ENCODE measurements at places on chromosomes 4 and X.
A peak's percentile ranks its signal among the peaks of the same experiment; 100 is the strongest.

- DNase-seq: peak; percentile 21
Observed at GRCh38 chr4:139619644-139620043, 46.0 kb upstream of the MGST2 start.

DNA sequence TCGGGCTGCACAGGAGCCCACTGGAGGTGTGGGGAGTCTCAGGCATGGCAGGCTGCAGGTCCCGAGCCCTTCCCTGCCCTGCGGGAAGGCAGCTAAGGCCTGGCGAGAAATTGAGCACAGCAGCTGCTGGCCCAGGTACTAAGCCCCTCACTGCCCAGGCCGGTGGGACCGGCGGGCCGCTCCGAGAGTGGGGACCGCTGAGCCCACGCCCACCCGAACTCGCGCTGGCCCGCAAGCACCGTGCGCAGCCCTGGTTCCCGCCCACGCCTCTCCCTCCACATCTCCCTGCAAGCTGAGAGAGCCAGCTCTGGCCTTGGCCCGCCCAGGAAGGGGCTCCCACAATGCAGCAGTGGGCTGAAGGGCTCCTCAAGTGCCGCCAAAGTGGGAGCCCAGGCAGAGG, 82.0 kb upstream of the NEIL3 start:
- DNase-seq: no peak

GRCh38 chrX:53004038-53004437, 44.6 kb upstream of the GPR173 start:
- no peak for DNase-seq

- no peak for DNase-seq
Observed at GRCh38 chrX:131271274-131271673, 17.8 kb downstream of the IGSF1 start.

- no peak for DNase-seq
Observed at GRCh38 chr4:110075083-110075738, 123.2 kb downstream of the ELOVL6 start.

- no peak for DNase-seq
Observed at GRCh38 chr4:5079581-5079980, 28.3 kb downstream of the STK32B start.

- no peak for DNase-seq
Observed at GRCh38 chr4:159823743-159824142, 720.9 kb downstream of the RAPGEF2 start.

DNA sequence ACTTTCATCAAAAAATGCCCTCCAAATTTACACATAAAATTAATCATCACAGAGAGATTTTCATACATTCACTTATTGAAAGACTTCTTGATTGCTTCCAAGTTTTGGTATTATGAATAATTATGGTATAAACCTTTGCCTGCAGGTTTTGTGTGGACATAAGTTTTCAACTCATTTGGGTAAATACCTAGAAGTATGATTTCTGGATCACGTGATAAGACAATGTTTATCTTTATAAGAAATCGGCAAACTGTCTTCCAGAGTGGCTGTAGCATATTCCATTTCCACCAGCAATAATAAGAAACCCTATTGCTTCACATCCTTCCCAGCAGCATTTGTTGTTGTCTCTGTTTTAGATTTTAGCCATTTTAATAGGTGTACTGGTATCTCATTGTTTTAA, 1507.0 kb upstream of the IGFBP7 start:
- no peak for DNase-seq

DNA sequence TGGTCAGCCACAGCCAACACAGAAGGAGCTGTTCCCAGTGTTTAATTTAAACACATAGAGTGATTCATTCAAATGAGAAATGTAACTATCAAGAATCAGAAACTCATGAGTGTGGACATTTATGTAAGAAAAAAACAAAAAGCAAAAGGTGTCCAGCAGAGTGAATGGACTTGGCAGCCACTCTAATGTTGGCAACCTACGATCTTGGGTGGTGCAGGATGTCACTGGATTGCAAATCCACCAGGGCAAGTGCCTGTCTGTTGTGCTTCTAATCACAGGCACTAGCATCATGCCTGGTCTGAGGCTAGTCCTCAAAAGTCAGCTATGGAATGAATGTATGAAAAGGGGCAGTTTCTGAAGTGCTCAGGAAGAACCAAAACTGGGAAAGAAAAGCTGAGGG, 277.7 kb upstream of the CLNK start:
- no peak for DNase-seq

DNA sequence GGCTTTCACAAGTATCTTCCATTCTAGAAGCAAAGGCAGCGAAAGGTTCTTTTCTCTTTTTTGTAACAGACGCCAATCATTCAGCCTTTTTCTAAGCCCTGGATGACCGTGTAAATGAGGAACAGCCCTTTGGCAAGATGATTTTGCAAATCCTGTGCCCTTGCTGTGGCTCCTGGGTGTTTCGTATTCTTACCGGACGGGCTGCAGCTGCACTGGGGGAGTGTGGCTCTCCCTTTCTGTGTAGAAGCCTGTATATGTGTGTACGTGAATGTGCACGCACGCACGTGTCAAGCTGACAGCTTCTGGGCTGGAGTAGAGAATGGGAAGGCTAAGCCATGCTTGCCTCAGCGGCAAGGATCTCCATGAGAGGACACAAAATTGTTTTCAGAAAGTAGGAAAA, 8.2 kb downstream of the GRPEL1 start:
- DNase-seq: no peak

GRCh38 chrX:113747274-113747973, 836.5 kb upstream of the HTR2C start:
- no peak for DNase-seq

- DNase-seq: no peak
Observed at GRCh38 chr4:140000232-140000631, 153.8 kb downstream of the MAML3 start.

DNA sequence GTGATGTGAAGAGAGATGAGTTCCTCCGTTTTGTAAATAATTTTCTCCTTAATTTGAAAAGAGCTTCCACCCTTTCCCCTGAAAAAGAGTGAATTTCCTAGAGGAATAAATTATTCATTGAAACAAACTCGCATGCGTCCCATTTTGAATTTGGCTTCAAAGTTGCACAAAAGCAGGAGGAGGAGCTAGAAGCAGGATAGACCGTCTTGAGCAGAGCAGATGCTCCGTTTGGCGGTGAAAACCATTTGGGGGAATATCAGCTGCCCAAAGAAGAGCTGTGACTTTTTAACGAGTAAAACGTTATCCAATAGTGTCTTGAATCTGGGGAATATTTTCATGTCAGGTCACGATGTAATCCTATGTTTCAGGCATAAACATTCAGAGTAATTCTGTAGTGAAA, 42.0 kb downstream of the FAM149A start:
- no peak for DNase-seq

GRCh38 chrX:270848-271367, 10.3 kb upstream of the PLCXD1 start:
- no peak for DNase-seq

- no peak for DNase-seq
Observed at GRCh38 chrX:120456973-120457372, 12.1 kb downstream of the LAMP2 start.

DNA sequence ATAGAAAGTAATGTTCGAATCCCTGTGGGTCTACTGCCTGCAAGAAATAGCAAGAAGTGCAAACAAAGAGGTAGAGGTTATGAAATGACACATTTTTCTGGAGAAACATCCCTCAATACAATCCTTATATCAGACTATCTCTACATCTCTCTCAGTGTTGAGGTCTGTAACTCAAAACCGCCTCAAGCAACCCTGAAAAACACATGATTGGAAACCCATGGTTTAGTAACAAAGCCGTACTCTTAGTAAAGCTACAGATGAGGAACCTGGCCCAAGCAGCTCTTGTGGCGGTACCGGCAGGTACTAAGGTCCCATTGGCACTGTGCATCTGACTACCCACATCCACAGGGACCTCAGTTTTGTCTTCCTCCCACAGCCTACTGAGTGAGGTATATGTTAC, 53.9 kb downstream of the IRF2 start:
- DNase-seq: peak; percentile 44

GRCh38 chr4:156781852-156782251, 189.7 kb downstream of the PDGFC start:
- no peak for DNase-seq

DNA sequence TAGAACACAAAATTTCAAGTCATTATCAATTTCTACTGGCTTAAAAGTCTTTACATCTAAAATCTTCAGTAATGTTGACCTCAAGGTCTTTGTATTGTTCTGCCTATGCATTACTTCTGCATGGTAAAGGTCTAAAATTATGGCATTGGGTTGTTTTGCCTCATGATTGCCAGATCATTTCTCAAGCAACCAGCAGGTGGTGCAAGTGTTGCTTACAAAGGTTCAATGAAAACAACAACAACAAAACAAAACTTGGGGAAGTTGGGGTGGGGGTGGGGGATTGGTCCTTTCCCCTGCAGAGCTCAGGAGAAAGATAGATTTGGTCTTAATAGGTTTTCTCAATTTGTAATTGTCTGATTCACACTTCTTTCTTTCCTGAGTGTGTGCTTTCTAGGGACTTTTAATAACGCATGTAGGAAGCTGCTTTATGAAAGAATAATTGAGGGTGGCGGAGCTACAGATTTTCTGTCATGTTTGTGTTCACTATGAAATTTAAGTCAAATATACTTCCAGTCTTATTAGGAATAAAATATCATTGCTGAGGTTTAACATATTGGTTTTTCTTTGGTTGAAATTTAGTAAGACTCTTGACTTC, 145.1 kb downstream of the COL4A5 start:
- peak; percentile 2 for DNase-seq

DNA sequence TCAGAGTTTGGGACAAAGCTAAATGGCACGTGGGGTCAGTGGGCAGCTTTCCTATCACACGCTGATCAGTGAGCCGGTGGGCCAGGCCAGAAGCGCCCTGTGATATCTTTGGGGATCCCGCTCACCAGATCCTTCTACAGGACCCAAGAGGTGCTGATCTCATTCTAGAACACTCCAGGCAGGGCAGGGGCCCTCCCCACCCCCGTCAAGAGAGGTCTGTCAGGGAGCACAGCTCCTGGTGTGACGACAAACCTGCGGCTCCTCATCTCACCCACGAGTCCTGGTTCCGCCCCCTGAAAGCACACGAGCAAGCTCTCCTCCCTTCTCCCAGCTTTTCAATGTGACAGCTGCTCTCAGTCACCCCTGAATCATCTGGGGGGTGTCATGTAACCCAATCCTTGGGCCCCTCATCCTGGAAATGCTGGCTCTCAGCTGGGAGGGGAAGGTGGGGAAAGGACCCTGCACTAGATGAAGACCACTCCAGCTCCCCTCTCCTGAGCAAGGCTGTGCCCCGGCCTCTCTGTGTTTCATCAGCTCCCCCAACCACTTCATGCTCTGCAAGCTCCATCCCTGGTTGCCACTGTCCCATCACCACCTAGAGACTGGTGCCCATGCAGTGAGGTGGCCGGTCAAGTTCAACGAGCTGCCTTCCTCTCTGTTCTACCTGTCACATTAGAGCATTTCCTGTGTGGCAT, 4.6 kb downstream of the HCFC1 start:
- peak; percentile 83 for DNase-seq

- no peak for DNase-seq
Observed at GRCh38 chrX:135463937-135464336, 42.2 kb downstream of the SMIM10L2A start.

- DNase-seq: no peak
Observed at GRCh38 chr4:187128222-187128621, 404.6 kb upstream of the FAT1 start.

DNA sequence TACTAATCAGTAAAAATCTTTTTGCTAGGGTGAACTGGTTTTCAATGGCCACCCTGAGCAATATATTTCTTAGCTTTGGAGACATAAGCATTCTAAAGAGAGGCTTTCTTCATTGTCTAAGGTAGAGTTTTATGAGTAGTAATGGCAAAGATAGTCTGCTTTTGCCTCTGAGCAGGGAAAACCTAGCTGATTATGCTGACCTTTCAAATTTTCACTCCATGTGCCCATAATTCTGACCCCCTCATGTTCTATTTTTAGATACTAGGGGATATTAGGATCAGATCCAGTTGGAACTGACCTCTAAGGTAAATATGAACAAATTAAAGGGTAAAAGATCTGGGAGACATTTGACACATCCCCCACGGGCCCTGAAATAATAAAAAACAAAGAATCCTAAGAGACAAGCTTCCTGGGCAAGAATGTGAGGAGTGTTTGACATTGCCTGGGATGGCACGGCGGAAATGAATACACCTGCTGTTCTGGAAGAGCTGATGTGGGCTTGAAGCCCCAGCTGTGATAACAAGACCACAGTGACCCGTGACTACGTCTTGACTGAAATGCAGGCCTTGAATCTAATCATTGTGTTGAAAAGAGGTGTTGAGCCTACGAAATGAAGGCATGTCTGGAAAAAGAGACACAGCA, 392.1 kb upstream of the FRG1 start:
- no peak for DNase-seq

DNA sequence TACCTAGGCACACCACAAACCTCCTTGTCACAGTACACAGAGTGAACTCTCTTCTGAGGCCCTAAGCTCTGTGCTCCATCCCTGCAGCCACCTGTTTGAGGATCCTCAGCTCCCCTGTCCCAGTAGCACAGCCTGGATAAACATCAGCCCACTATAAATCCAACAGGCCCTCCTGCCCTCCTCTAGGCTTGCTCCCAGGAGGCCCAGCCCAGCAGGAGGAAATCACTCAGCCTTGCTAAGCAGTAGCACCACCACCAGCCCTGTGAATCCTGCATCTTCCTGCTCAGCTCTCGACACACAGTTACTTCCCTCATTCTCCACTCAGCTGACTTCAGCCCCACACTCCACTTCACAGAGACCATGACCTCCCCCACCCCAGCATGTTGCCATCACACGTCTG, 273.9 kb downstream of the BCOR start:
- DNase-seq: no peak

- peak; percentile 23 for DNase-seq
Observed at GRCh38 chr4:48681856-48682255, 98.2 kb downstream of the FRYL start.

- DNase-seq: no peak
Observed at GRCh38 chr4:173793937-173794510, 264.0 kb upstream of the HAND2 start.

- no peak for DNase-seq
Observed at GRCh38 chrX:10518073-10518472, 102.3 kb downstream of the MID1 start.

DNA sequence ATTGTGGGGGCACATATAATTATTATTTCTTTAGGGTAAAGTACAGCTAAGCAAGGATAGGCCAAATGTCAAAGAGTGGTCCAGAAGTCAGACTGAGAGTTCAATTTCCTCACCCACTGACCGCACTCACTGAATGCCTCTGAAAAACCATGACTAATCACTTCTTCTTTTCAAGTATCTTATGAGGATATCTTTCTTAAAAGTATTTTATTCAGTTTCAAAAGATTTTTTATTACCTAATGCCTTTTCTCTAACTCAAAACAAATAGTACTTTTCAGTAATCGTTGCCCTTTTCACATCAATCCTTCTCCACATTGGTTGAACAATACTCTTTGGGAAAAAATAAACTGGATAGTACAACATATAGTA, 61.7 kb upstream of the CAMK2D start:
- peak; percentile 12 for DNase-seq

All from activated CD4-positive, alpha-beta T cell treated with anti-CD3 and anti-CD28 coated beads for 36 hours (primary cell).